ENCODE measurements at places on chromosomes 7 and 10.
A peak's percentile ranks its signal among the peaks of the same experiment; 100 is the strongest.

DNA sequence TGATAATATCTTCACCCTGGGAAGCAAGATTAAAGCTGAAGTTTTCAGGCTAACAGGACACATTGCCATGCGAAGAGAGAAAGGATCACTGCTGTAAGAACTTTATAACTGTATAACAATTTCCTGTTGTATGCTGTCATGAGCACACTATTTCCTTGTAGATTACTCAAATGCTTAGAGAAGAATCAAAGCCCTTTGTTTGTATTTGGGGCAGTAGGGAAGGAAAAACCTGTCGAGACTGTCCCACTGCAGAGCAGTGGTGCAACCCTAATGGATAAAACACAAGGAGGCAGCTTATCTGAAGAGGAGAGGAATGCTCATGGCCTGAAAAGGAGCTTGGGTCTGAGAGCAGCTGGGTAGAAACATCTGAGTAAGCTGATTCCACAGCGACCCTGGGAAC lies 327.7 kb upstream of the NPSR1 start:
- no peak for DNase-seq

GRCh38 chr10:44478876-44479705 lies 94.2 kb upstream of the CXCL12 start:
- peak; percentile 19 for DNase-seq

DNA sequence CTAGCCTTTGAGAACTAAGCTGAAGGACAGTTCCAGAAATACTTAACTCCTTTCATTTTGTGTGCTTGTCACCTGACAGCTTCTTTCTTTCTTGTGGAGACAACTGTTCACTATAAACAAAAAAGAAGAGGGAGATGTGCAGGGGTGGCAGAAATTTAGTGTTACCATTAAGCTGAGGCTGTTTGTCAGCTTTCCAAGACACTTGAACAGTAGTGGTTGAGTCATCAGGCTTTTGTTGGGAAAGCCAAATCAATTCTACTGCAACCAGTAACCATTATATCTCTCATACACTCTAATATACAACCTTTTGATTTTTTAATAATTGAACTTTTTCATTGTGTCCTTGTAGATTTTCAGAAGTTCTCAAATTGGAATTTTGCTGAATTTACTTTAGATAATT lies 75.3 kb downstream of the POLL start:
- DNase-seq: no peak

DNA sequence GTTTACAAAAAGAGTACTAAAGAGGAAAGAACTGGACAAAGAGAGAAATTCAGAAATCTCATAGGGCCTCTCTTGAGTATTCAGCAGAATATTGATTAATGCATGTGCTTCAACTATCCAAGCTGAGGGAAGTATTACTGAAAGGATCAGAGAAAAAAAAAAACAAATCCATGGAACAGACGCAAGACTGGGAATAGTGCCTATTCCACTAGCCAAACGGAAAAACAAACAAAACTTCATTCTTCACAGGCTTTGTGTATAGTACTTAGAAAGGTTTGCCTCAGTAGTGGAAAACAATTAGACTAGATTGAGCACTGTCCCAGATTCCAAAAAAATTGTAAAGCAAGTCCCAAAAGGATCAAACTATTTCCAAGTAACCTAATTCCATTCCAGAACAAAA lies 106.2 kb downstream of the TFEC start:
- DNase-seq: no peak

GRCh38 chr10:69292459-69292858 lies 14.2 kb downstream of the HK1 start:
- no peak for DNase-seq

DNA sequence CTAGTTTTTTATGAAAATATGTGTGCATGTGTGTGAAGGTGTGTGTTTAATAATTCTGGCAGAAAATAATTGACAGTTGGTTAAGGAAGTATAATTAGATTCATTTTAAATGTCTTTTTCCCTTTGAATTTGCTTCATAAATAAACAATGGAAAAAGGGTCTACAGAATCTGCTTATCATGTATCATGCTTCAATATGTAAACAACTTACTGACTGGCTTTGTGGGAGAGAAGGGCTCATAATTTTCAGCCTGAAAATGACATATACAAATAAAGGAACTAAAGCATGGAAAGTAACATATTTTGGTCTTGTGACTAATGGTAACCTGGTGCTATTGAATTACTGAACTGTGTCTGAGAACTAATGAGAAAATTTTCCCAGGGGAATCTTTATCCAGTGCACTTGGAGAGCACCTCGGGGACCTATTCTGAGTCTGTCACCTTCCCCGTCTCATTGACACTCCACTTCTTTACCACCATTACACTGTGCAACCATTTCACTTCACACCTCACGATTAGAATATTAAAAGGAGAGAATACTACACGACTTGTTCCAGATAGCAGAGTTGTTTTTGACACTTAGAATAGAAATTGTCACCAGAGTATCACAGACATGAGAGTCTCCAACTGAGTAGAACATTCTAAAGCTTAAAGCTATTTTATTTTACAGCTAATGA lies 298.6 kb downstream of the TFEC start:
- DNase-seq: no peak

GRCh38 chr10:132907821-132908620 lies 34.3 kb downstream of the CFAP46 start:
- no peak for DNase-seq

All from T47D (cell line).